Activated CD8-positive, alpha-beta memory T cell treated with anti-CD3 and anti-CD28 coated beads for 1 hour (primary cell): ENCODE measurements at places on chromosomes 16 and 17.
A peak's percentile ranks its signal among the peaks of the same experiment; 100 is the strongest.

GRCh38 chr17:29874931-29875596, 55.0 kb downstream of the SSH2 start:
- no peak for DNase-seq

- DNase-seq: no peak
Measured at GRCh38 chr16:84475643-84476240, 28.7 kb downstream of the MEAK7 start.

- DNase-seq: no peak
Measured at GRCh38 chr16:24674877-24675276, 54.6 kb upstream of the TNRC6A start.

DNA sequence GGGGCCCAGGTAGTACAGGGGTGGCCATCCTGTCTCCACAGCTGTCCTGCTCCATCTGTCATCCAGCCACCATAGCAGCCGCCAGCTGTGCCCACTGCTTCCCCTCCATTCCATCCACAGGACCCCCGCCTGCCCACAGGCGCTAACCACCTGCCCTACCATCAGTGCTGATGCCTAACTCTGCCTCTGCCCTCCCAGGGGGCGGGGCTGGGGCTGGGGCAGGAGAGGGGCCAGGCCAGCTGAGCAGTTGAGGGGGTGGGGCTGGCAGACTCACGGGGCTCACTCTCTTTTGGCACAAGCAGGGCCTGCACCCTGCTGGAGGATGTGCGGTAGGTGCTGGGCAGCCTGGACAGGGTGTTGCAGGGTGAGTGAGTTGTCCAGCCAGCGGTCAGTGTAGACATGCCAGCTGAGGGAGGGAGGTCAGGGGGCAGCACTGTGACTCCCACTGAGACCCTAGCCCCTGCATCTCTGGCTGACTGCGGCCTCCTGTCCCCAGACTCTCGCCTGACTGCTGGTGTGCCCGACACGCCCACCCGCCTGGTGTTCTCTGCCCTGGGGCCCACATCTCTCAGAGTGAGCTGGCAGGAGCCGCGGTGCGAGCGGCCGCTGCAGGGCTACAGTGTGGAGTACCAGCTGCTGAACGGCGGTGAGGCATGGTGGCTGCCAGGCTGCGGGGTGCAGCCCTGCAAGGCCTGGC, 9.6 kb downstream of the GALK1 start:
- DNase-seq: no peak

DNA sequence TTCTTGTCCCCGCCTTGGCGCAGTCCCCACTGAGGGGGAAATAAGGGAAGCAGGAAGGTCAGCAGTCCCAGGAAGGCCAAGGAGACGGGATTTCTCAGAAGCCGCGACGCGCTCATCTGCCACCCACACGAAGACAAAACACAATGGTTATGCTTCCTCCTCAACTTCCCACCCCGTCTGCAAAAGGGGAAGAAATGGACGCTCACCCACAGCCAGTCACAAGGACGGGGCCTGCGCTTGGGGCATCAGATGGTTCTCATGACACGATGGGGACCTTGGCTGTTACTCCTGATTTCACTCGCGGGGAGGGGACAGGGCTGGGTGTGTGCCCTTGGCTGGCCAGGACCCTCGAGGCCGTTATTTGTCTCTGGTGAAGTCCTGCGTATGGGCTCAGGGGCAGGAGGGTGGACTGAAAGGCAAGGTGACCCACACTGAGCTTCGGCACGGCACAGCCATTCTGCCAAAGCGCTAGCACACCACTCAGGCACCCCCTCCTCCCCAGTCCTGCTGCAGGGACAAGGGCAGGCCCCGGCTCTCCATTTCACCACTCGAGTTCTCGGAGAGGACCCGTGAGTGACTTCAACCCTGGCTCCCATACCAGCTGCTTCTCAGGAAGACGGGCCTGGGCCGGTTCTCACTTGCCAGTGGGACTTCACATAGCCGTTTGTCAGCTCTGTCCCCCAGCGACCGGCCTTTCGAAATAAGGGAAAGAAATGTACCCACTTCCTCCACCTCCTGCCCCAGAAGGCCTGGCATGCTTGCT, 84.5 kb downstream of the ABR start:
- no peak for DNase-seq

DNA sequence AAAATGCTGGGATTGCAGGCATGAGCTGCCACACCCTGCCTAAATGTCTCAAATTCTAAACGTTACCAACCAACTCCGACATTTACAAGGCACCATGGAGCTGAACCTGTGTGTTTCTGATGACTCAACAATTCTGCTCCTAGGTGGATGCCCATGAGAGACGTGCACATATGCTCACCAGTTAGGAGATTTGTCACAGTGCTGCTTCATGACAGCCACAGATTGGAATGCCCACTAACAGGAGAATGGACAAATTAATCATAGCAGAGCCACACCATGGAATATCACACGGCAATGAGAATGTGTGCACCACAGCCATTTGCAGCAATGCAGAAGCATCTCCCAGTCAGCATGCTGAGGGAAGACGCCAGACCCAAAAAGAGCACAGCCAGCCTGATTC, 8.0 kb upstream of the KCNG4 start:
- DNase-seq: no peak

DNA sequence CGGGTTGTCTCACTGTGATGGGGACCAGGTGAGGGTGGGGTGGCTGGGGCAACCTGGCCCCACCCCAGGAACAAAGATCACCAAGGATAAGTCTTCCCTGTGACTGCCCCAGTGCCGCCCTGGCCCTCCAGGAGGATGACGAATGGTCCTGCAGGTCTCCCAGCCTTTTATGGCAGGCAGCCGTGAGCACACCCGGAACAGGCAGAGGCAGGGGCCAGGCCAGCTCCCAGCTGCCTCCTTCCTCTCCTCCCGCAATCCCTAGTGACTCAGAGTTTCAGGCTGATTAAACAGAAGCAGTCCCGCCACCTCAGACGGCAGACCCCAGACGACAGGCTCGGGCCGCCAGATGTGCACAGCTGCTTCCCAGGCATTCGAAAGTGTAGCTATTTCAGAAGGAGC, 13.3 kb downstream of the JUP start:
- no peak for DNase-seq

- DNase-seq: no peak
Measured at GRCh38 chr17:18229771-18230170, 4.3 kb downstream of the LLGL1 start.

DNA sequence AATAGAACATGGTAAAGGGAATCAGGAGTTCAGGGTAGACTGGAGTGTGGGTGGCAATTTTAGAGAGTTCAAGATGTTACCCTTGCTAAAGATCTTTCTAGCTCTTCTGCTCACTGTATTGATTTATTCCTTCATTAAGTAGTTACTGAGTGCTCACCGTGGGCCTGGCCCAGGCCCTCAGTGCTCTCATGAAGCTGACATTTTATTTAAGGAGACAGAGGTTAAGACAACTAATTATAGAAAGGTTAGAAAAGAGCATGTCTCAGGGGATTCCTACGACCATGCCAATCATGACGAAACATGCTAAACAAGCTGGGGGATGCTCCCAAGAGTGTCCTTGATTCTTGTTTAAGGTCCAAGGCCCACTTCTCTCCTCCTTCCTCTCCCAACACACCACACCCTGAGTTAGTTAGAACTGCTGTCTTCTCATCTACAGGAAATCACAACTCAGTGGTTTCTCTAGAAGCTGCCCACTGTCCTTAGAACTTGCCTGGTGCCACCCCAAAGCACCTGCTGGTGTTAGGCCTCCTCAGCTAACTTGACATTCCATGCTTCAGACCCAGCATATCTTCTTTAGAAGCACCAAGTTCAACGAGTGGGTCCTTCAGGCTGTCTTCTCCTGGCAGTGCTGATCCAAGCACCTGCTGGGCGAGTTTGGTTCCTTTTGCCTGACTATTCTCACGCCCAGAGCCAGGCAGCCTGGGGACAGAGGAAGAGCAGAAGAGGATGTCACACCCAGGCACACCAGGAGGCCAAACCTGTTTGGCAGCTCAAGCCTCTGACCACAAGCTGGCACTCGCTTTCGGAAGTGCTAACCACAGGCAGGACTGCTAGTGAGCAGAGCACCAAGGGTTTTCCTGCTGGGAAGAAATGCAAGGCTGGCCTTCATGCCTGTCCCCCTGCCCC, 79.0 kb downstream of the GAS7 start:
- no peak for DNase-seq

DNA sequence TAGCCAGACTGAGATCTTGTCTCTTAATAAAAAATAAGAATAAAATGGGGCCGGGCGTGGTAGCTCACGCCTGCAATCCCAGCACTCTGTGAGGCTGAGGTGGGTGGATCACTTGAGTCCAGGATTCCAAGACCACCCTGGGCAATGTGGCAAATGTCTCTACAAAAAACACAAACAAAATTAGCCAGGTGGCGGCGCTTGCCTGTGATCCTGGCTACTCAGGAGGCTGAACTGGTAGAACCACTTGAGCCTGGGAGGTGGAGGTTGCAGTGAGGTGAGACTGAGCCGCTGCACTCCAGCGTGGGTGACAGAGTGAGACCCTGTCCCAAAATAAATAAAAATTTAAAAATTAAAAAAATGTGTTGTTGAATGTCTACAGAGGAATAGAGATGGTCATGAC, 2.9 kb upstream of the DEF8 start:
- DNase-seq: no peak

DNA sequence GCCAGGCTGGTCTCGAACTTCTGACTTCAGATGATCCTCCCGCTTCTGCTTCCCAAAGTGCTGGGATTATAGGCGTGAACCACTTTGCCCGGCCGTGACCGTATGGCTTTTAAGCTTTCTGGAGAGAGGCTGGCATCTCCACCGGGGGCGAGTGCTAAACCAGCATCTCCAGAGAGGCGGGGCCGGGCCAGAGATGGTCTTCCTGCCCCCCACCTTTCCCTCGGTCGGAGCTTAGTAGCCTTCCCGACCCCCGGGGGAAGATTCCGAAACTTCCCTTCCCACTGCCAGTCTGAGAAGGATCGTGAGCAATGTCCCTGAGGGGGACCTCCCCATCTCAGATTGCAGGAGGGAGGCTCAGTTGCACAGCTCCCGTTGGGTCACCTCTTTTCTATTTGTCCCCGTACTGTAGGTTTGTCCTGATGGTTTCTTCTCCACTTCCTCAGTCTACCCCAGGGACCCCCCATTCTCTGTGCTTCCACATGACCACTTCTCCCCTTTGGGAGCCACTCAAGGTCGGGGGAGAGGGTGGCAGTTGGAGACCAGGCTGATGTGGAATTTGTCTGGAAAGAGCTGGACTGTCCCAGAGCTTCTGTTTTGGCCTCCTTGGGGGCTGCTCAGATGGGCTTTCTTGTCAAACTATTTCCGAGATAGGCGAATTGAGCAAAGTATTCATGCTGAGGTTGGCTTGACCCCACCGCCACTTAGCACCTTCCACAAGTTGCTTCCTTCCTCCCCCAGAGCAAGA, 18.2 kb downstream of the IGF2BP1 start:
- DNase-seq: no peak

DNA sequence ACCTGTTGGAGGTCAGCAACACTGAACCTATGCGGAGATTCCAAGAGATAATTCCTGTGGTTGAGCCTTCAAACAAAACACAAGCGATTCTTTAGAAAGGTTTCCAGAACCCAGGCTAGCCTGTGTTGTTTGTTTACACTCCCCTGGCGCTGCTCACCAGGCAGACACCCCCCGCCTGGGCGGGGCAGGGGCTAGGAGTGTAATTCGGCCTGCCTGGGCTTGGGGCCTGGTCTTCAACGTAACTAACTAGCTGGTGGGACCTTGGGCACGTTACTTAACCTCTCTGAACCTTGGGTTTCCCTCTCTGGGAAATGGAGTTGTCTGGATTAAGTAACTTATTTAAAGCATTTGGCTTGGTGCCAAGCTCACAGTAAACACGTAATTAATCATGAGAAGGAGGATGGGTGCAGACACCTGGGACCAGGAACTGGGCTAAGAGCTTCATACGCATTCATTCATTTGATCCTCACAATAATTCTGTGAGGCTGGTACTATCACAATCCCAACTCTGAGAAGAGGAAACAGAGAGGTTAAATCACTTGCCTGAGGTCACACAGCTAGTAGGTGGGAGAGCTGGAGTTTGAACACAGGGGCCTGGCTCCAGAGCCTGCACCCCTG, 7.6 kb upstream of the ARHGAP27 start:
- no peak for DNase-seq

GRCh38 chr17:4998027-4998731, 429 bp downstream of the KIF1C start:
- DNase-seq: no peak

GRCh38 chr17:3710951-3711383, 12.7 kb upstream of the HASPIN start:
- DNase-seq: peak; percentile 25

- no peak for DNase-seq
Measured at GRCh38 chr17:15321556-15322251, 19.7 kb downstream of the TEKT3 start.

GRCh38 chr17:72077326-72077960, 43.4 kb upstream of the SOX9 start:
- DNase-seq: no peak

- no peak for DNase-seq
Measured at GRCh38 chr16:12568438-12568837, 235.2 kb downstream of the CPPED1 start.

DNA sequence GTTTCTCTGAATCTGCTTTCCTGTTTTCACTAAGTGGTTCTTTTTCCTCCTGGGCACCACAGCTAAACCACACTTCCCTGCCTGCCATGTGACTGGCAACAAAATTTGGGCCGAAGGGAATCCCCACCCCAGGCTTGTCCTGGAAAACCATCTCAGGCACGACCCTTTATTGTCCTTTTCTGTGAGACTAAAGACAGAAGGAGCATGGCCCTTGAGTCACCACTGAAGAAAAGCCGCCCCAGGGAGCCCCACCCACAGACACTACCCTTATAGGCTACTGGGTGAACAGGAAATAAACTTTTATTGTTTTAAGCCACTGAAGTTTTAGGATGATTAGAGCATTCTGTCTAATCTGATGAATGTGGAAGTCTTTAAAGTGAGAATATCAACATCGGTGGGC, 88.6 kb upstream of the BRD7 start:
- DNase-seq: no peak

DNA sequence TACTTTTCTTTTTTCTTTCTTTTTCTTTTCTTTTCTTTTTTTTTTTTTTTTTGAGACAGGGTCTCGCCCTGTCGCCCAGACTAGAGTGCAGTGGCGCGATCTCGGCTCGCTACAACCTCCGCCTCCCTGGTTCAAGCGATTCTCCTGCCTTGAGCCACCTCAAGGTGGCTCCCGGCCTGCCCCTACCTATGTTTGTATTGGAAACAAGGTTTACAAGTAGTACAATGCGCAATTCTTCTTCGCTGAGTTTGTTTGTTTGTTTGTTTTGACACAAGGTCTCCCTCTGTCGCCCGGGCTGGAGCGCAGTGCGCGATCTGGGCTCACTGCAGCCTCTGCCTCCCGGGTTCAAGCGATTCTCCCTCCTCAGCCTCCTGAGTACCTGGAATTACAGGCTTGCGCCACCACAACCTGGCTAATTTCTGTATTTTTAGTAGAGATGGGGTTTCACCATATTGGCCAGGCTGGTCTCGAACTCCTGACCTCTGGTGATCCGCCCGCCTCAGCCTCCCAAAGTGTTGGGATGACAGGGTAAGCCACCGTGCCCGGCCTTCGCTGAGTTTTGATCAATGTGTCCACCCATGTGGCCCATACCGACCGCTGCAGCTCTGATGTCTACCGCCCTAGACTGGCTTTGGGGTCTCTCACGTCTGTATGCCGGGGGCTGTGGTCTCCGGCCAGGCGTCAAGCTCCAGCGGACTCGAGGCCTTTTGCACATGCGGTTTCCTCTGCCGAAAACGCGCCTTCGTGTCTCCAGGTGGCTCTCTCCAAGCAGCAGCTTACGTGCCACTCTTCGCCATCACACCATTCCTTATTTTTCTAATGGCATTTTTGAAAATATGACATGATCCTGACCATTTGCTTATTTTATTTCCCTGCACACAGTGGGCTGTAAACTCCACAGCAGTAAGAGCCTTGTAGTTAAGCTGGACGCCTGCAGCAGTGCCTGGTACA, 1.1 kb upstream of the YBX2 start:
- DNase-seq: no peak
